ENCODE measurements at places on chromosomes 7 and 10.

DNA sequence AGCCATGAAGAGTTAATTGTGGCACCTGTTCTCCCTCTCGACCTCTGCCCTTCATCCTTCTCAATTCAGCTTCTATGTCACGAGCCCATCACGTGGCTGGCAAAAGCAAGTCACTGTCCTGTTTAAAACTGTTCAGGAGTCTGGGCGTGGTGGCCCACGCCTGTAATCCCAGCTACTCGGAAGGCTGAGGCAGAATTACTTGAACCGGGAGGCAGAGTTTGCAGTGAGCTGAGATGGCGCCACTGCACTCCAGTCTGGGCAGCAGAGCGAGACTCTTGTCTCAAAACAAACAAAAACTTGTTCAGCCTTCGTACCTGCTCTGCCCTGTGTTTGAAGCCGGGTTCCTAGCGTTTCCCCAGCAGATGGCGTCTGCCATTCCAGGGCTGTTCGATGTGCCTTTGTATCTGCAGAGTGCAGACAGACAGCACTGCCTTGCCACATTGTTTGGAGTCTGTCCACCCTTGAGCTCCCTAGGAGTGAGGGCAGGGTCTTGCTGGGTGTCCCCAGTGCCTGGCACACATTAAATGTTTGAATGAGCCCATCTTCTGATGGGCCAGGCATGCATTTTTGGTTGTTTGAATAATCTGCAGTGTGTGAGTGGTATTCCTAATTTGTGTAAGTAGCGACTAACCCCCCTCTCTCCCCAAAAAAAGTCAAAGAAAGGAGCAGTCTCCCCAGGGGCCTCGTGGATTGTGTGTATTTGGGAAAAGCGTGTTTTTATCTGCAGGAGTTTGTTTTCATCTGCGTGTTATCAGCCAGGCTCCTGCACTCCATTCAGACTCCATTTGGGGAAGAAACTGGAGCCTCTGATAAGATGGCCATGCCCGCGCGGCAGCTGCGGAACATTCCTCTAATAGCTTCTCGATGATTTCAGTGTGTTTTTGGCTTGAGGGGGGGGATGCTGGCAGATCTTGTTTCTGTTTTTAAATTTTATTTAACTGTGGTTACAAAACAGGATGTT, 61.2 kb downstream of the DNAJB6 start:
- DNase-seq, result peak; percentile 58

GRCh38 chr10:17838080-17838648, 29.0 kb downstream of the MRC1 start:
- DNase-seq, result no peak

DNA sequence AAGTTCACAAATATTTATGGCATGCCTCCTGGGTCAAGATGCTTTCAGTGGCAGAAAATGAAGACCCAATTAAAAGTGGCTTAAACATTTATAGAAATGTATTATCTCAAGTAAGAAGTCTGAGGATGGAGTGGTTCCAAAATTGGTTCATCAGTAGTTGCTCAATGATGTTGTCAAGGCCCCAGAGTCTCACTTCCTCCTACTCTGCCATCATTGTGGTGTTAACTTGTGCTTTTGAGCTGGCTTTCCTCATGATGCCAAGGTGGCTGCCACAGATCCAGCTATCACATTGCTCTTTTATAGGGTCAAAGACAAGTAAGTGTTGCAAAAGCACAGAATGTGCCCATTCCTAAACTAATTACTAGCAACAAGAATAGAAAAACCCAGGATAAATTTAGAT, 404.6 kb upstream of the NRP1 start:
- no peak for DNase-seq

- DNase-seq, result no peak
These were observed 3.4 kb downstream of the TNRC18 start for GRCh38 chr7:5420067-5420880.

DNA sequence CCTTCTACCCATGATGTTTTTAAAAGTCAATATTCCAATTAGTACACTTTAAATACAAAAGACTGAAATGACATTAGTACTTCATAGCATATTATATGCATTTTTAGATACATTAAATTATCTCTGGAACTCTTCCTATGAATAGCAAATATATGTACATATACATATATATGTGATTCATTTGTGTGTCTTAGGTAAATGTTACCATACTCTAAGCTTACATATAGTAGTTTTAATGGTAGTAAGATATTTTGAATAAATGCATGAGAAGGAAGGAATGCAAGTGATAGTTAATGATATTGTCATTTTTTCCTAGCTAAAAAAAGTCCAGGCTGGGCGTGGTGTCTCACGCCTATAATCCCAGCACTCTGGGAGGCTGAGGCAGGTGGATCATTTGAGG, 46.0 kb upstream of the CSTF2T start:
- no peak for DNase-seq

DNA sequence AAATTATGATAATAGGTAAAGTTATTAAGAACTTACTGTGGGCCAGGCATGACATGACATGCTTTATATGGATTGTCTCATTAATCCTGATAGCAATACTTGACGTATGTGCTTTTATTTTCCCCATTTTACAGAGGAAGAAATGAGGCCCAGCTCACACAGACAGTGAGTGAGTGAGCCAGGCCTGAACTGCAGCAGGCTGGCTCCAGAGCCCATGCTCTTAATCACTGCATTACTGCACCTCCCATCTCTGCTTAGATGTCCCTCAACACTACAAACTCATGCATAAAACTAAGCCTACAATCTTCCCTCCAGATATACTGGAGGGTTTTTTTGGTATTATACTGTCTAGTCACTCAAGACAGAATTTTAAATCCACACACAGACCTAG, 68.5 kb upstream of the OSBPL3 start:
- DNase-seq, result no peak

DNA sequence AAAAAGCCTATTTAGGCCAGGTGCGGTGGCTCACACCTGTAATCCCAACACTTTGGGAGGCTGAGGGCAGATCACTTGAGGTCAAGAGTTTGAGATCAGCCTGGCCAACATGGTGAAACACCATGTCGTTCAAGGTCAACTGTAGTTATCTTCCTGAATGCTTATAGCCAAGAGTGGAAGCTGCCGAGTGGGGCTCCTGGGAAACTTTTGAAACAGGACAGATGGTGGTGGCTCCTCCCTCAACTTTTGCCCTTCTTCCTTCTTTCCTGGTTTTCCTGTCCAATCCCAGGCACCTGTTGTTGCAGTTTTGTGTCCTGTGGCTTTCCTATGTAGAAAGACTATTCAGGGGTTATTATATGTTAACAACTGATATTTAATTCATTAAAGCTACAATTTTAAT, 8.7 kb upstream of the PPIA start:
- DNase-seq, result no peak

DNA sequence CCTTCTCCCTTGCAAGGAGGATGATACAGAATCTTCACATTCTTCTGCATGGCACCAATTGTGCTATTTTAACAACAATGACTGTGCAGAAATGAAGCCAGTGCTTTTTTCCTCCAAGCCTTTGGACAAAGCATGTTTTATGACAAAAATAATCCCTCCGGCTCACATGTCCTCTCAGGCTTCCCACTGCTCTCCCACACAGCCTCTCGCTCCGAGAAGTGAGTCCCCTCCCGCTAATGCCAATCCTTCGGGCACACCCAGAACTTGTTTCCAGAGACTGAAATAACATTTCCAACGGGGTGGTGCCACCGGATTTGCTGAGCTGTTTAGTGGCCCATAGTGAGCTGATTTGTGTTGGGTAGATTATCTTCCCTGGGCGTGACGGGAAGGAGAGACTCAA, 35.8 kb downstream of the RBM17 start:
- no peak for DNase-seq

GRCh38 chr10:42367532-42368230, 270.7 kb downstream of the ZNF33B start:
- DNase-seq, result peak; percentile 9

DNA sequence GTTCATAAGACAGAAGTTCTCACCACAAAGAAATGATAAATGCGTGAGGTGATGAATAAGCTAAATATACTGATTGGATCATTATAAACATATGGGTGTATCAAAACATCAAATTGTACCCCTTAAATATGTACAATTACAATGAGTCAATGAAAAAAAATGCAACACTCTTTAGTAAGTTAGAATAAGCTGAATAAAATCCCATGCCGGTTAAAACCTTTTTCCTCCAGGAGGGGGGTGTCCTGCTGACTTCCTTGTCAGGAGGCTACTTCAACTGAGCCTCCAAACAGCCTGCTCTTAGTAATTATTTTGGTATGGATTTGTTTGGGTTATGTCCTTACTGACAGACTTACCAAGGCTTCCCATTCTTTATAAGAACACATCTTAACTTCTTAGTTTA, 649.1 kb downstream of the INHBA start:
- DNase-seq, result no peak

- DNase-seq, result no peak
These were observed 330.9 kb downstream of the XPNPEP1 start for GRCh38 chr10:109592391-109592790.

DNA sequence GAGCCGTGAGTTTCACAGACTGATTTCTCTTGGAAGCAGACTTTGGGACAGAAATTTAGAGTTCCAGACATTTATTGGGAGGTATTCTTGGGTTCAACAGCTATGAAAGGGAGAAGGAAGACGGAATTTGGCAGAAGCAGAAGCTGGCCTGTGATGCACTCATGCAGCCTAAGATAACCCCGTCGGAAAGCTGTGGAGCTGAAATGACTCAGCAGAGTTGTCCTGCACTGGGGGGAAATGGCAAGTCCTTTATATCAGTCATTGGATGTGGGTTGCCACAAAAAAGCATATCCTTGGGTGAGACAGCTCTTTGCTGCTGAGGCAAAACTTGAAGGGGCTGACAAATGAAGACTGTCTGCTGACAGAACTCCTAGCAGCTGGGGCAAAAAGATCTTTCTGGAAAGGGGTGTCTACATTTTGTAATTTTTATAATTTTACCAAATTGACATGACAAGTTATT, 11.5 kb upstream of the MICU1 start:
- DNase-seq, result no peak

- DNase-seq, result no peak
These were observed at the start of gene MYO1G for GRCh38 chr7:44978511-44979366. Gene MYO1G, minus strand, starts transcription at chr7:44979015. Its CDS starts 54 bp downstream, at chr7:44978961.

DNA sequence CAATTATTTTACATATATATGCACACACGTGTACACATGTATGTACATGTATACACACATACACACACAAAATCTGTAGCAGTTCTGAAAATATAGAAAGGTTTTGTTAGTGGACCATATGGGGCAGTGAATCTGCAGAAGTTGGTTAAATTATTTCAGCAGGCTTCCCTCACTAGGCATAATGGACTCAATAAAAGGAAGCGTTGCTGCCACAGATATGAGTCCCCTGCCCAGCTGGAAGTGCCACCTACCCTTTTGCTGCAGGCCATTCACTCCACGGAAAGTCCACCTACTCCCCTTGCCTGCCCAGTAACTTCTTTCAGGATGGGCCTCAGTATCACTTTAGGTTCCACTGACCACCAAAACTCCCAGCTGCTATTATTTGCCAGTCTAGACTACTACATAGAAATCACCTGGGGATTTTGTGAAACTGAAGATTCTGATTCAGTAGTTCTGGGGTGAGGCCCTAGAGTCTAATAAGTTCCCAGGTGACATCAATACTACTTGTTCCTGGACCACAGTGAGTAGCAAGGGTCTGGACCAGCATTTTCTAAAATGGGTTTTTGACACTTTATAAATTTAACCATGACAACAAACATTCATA, 29.3 kb upstream of the CROT start:
- no peak for DNase-seq

- no peak for DNase-seq
These were observed 9.2 kb upstream of the SP8 start for GRCh38 chr7:20795881-20796280.

- no peak for DNase-seq
These were observed 134.6 kb upstream of the NPSR1 start for GRCh38 chr7:34523226-34523918.

DNA sequence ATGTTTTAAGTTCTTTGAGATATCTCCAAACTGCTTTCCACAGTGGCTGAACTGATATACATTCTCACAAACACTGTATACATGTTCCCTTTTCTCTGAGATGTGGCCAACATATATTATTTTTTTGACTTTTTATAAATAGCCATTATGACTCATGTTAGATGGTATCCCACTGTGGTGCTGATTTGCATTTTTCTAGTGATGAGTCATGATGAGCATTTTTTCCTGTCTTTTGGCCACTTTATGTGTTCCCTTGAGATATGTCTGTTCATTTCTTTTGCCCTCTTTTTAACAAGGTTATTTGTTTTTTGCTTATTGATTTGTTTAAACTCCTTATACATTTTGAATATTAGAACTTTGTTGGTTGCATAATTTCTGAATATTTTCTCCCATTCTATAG, 1055.1 kb downstream of the NXPH1 start:
- no peak for DNase-seq

GRCh38 chr10:117530791-117531190, 11.8 kb upstream of the EMX2 start:
- no peak for DNase-seq

DNA sequence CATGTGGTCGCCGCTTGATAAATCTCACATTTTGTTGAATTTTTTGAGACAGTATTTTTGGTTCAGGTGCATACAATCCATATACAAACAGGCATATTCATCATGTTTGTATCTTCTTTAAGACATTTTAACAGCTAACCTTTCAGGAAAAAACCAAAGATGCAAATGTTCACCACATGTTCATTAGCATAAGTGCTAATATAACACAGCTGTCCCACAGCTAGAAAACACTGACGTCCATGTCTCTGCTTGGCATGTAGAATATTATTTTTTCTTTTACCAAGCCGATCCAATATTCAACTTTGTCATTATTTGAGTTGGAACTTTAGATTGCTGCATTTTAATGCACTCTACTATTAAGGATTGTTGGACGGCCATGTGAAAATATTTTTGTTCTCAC, 31.2 kb downstream of the BMPER start:
- no peak for DNase-seq

DNA sequence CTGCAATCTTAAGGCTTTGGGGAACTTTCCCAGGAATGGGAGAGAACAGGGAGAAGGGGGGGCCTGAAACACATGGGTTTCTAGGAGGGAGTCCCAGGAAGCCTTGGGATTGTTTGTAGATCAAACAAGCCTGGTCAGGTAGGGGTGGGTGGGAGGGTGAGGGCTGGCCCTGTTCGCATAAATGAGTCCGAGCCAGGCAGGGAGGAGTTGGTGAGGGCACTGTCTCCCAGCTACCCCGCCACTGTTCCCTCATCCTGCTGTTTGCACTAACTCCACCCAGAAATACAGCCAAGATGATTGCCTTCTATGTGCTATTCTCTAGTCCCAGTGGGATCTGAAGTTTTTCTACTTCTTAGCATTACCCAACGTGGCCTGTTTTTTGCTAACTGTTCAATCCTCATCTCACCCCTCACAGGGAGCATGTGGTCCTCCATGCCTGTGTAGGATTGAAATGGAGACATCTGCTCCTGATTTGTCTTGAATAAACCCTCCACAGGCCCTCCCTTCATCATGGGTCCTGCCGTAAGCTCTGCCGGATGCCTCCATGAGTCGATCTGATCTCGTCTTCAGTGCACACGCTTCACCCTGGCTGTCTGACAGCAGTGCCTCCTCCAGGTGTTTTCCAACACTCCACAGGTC, 257.0 kb downstream of the COBL start:
- DNase-seq, result no peak

- DNase-seq, result peak; percentile 75
These were observed at the start of gene SEMA4G for GRCh38 chr10:100969187-100970075. Gene SEMA4G, plus strand, starts transcription at chr10:100969504. Its CDS starts 3,409 bp downstream, at chr10:100972913.
